ENCODE measurements at places on chromosomes 12 and 14.

GRCh38 chr12:5523396-5524115, 91.6 kb downstream of the NTF3 start:
- DNase-seq, result no peak

GRCh38 chr12:16163901-16164300, 113.6 kb downstream of the SLC15A5 start:
- no peak for DNase-seq

DNA sequence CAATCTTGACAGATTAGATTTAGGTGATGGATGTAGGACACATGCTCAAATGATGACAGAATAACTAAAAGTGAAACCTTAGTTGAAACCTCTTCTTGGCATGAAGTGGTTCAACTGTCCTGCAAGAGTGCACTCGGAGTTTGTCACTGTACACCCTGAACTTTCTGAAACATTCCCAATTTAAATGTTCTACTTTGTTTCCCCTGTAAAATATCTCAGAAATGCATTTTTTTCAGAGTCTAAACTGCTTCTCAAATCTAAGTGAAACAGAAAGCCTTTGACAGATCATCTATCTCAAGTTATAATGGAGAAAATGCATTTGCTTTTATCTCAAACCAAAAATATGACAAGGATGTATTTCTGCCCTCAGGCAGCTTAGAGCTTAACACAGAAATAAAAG, 66.0 kb downstream of the BHLHE41 start:
- no peak for DNase-seq

DNA sequence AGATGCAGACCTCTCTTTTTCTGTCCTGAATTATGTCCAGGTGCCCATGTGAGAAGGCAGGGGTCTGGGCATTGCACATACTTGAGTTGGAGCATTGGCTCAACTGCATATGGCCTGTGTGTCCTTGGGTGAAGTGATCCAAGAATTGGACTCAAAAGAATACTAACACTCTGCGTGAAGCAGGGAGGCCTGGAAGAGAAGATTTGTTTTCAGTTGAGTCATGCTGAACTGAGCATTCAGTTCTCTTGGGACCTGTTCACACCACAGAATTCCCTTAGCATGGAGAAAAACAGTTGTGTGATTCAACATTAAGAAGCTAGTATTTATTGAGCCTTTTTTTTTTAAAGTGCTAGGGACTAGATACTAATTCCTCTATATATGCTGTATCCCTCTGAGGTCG, 164.7 kb upstream of the TBX3 start:
- DNase-seq, result no peak

DNA sequence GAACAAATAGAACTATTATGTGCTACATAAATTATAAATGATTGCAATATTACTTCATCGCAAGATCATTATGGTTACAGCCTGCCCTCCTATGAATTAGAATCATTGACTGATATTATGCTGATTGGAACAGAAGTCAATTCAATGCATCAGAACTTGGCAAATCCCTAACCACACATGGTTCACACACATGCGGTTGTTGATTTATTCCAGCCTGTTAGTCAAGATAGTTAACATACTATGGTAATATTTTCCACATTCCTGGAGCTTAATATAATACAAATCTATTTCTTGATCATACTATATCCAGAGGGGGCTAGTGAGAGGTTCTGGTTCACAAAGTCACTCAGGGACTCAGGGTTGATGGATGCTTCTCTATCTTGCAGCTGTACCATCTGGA, 9.7 kb upstream of the CACNA1C start:
- DNase-seq, result no peak

DNA sequence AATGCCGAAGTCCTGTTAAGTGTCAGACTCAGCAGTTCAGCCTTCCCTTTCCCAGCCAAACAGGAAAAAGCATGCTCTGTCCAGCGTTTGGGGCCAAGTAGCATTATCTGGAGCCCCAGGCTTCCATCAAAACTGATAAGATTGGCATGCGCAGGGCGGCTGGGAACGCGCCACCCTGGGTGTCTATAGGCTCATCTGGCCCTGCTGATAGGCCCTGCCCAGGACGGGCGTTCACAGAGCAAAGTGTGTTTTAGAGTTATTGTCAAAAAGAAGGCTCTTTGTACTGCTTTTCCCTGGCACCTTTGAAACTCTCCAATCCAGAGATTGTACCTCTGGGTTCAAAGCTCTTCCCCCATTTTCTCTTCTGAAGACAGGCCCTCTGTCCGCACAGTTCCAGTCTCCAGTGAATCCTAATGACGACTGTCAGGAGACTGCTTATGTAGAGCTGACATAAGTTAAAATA, at the start of gene ART4:
Gene ART4 (minus strand): TSS at position 102 of the 463 bp plus-strand sequence. CDS start 413 bp downstream, outside the sequence.
- no peak for DNase-seq
